Tongue (tissue), 3 donors: ENCODE measurements at places on chromosomes 12 and 14. TPM values are rescaled to one million over a fixed set of nuclear protein-coding genes. Genes with fewer than 3 reads are reported as not detected.

GRCh38 chr14:77356899-77357298 lies 20.0 kb downstream of the TMED8 start:
- no peak for DNase-seq

Gene MYF5
- total RNA-seq: 48.5 TPM

GRCh38 chr12:80422550-80422949 lies 21.5 kb upstream of the PTPRQ start:
- DNase-seq: peak; percentile 66

Gene MYO1H
- total RNA-seq: 0.51 TPM

- DNase-seq: no peak
These were observed 82.0 kb upstream of the SFSWAP start for GRCh38 chr12:131628766-131629448.

DNA sequence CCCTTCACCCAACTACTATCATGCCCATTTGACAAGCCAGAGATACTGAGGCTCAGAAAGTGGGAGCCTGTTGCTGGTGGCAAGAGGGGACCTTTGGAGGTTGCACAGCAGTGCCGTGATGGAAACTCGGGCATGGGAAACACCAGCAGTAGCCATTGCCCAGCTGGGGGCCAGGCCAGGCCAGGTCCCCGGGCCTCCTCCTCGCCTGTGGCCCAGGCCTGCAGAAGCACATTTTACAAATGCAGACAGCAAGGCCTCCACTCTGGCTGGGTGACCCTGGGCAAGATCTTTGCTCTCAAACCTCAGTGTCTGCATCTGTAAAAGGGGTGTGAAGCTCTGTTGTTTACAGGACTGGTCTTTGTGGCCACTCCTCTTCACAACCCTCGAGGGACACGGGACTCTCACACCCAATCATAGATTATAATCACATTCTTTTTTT lies 4.5 kb upstream of the SH2B3 start:
- DNase-seq: no peak

GRCh38 chr12:99978152-99978551 lies 6.6 kb downstream of the ANKS1B start:
- no peak for DNase-seq

Gene TAS2R8
- total RNA-seq: not detected

DNA sequence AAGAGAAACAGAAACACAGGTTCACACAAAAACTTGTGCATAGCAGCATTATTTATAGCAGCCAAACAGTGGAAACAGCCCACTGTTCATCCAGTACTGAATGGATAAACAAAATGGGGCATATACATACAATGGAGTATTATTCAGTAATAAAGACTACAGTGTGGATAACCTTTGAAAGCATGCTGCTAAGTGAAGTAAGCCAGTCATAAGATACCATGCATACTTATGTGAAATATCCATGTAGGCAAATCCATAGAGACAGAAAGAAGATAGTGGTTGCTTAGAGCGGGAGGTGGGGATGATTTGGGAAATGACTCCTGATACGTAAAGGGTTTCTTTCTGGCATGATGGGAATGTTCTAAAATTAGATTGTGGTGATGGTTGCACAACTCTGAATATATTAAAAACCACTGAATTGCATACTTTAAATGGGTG lies 99.4 kb downstream of the CRADD start:
- DNase-seq: no peak

- no peak for DNase-seq
These were observed 118.8 kb downstream of the LLPH start for GRCh38 chr12:66011731-66012130.

- DNase-seq: no peak
These were observed 7.2 kb downstream of the LGALS3 start for GRCh38 chr14:55136241-55136640.

GRCh38 chr12:6550294-6551062 lies 5.4 kb downstream of the IFFO1 start:
- no peak for DNase-seq

Gene PIANP
- total RNA-seq: 1.6 TPM

- no peak for DNase-seq
These were observed 25.0 kb downstream of the SLC25A21 start for GRCh38 chr14:37147310-37147880.

GRCh38 chr12:5083955-5084849 lies 40.5 kb downstream of the KCNA5 start:
- DNase-seq: peak; percentile 86

Gene PRB2
- not detected for total RNA-seq

DNA sequence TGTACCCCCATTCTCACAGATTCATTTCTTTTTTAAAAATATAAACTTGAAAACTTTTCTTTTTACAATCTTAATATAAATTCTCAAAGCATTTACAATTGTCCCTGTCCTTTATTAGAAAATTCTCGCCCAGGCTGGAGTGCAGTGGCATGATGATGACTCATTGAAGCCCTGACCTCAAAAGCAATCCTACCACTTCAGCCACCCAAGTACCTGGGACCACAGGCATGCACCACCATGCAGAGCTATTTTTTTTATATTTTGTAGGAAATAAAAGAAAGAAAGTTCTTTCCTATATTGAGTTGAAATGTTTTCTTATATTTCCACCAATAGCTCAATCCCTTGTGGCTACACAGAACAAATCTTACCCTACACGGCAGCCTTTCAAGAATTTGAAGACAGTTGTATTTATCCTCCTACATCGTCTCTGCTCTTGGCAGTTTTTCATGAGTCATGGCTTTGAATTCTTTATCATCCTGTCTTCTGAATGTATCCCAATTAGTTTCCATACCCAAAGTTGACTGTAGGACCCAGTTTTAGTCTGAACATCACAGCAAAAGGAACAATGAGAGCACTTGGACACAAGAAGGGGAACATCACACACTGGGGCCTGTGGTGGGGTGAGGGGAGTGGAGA lies 52.4 kb downstream of the SYT1 start:
- no peak for DNase-seq

Gene HOXC10
- not detected for total RNA-seq
